Activated CD4-positive, alpha-beta T cell treated with anti-CD3 and anti-CD28 coated beads for 1 hour (primary cell): ENCODE measurements at places on chromosomes 1 and 21.
A peak's percentile ranks its signal among the peaks of the same experiment; 100 is the strongest.

- no peak for DNase-seq
Observed at GRCh38 chr1:241789061-241789460, 58.9 kb upstream of the EXO1 start.

DNA sequence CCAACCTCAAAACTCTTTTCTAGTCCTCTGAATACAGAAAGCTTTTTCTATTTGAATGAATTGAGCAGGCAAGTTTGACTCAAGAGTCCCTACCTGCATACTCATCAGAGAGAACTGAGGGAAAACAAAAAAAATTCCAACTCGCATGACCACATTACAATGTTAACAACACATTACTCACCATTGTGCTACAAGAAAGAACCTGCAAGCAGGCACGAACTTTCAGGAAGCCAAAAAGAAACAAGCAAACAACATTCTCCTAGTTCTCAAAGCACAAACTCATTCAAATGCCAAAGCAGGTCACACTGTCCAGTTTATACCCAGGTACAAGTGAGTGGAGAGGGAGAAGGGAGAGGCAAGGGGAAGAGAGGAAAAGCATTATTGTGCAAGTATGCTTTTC, 14.6 kb downstream of the OTUD7B start:
- DNase-seq: no peak

- DNase-seq: no peak
Observed at GRCh38 chr1:31674626-31675025, 29.2 kb downstream of the COL16A1 start.

GRCh38 chr1:227934476-227935313, 13.0 kb downstream of the WNT9A start:
- peak; percentile 22 for DNase-seq

DNA sequence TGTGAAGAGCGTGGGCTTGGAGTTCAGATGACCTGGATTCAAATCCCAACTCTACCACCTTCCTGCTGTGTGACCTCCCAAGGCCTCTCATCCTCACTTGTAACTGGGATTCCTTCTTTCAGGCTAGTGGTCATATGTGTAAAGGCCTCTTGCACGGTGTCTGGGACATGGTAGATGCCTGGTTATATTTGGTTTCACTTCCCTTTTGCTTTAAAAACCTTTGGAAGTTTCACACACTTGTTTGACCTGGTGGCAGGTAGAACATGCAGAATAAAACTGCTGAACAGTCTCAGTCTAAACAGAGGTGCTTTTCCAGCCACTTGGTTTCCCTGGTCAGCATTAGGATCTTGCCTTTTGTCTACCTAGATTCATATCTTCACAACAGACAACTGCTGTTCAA, 37.0 kb upstream of the RCAN3 start:
- DNase-seq: no peak

- no peak for DNase-seq
Observed at GRCh38 chr21:36584980-36585940, 105.3 kb upstream of the CLDN14 start.

DNA sequence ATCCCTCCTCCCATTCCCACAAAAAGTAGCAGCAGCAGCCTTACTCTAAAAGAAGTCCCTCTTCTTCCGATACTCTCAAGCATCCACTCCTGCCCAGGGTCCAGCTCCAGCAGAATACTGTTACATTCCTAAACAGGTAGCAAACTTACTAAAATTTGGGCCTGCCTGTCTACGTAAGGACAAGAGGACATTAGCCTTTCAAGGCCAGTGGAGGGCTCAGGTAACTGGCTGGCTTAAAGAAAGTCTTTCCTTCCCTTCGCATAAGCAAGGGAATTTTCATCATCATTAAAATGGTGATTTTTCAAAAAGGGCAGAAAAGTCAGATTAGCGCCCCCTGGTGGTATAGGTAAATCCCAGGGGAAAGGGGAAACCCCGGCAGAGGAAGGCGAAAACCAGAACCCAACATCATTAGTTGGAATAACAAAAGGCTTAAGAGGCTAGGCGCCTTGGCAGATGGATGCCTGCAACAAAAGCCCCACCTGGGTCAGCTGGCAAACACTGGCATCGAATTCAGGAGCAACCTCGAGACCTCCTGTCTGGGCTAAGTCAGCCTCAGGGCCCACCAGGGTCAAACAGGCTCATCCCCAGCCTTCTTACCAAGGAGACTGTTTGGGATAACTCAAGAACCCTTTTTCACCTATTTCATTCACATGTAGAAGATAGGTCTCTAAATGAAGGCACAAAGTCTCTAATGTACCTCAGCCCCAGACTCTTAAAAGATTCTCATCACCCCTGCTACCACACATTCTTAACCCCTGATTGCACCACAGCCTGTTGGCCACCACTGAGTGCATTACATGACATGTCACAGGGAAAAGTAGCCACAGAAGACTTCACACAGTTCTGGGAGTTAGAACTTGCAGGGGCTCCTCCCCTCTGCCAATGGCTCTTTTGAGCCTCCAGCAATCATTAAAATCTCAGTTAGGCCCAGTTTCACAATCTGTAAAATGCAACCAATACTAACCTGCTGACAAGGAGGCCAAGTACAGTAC, 36.7 kb downstream of the ERI3 start:
- DNase-seq: peak; percentile 13

GRCh38 chr1:4594286-4594991, 60.0 kb upstream of the AJAP1 start:
- DNase-seq: no peak

DNA sequence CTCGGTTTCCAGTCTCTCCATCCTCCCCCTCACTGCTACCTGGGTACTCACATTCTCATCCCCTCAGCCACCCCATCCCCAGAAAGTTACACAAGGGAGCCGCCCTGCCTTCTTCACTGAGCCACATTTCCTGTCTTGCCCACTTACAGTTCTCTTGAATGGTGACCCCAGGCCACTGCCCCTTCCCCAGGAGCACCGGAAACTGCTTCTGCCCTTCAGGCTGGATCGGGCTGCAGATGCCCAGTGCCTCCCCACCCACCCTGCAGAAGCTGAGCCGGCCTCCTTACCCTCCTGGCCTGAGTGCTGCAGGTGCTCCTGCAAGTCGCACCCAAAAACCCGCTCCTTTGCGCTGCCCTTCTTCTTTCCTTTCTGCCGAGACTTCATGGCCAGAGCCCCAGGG, 450 bp downstream of the ARHGAP30 start:
- no peak for DNase-seq

- DNase-seq: no peak
Observed at GRCh38 chr1:116150368-116150767, 39.2 kb downstream of the MAB21L3 start.

GRCh38 chr1:115182012-115182715, 92.9 kb upstream of the TSPAN2 start:
- DNase-seq: no peak

DNA sequence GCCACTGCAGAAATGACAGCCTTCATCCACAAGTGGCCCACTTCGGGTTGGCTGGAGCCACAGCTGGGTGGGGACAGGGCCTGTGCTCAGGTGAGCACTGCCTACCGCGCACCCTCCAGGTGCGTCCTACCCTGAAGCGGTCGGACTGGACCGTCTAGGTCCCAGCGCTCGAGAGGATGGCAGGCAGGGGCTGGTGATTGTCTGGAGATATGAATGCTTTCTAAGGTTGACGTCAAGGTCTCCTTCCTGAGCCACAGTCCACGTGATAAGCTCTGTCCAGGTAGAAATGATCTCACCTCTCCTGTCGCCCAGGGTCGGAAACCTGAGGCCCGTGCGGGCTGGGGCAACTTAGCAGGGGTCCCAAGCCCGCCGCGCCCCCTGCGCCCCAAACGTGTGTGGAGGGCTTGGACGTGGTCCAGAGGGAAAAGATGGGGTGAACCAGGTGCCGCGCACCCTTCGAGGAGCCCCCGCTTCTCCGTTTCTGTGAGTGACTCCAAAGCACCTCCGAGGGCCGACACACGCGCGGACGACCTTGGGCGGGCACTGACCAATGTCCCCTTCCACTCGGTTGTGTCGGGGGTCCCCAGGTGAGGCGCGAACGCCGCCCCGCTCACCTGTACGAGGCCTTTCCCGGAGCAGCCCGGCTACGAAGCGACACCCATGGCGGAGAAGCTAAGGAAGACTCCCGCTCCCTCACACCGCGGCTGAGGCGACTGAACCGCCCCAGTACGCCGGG, 853 bp upstream of the DOP1B start:
- DNase-seq: no peak

DNA sequence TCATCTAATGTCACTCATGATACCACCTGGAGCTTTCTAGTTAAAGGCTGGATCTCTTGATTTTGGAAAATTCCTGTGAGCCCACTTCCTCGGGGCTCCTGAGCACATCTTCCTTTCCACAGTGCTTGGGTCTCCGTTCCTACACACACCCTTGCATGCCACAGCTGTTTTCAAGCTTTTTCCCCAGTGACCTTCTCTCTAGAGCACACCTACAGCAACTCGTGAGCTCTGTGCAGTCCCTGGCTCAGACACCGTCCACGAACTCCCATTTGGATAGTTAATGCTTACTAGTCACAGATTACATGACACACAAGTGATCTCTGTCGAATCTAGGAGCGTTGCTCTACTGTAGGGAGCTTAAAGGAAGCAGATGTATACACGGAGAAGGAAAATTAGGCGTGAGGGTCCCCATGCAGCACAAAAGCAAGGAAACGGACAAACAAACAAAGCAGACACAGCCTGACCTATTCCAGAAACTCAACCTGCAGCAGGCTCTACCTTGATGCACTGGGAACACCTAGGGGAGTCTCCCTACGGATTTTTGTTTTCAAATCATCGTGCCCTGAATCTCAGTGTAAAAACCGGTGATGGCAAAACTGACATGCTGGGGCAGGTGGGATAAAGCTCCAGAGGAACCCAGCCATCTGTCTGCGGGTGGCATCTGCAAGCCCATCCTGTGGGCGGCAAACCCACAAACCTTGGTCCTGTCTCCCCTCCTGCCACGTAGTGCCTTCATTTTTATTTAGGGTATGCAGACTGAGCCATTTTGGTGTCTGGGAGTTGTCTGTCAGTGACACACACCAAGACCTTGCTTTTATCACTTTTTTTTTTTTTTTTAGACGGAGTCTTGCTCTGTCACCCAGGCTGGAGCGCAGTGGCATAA, 177.8 kb downstream of the RUNX1 start:
- DNase-seq: no peak

DNA sequence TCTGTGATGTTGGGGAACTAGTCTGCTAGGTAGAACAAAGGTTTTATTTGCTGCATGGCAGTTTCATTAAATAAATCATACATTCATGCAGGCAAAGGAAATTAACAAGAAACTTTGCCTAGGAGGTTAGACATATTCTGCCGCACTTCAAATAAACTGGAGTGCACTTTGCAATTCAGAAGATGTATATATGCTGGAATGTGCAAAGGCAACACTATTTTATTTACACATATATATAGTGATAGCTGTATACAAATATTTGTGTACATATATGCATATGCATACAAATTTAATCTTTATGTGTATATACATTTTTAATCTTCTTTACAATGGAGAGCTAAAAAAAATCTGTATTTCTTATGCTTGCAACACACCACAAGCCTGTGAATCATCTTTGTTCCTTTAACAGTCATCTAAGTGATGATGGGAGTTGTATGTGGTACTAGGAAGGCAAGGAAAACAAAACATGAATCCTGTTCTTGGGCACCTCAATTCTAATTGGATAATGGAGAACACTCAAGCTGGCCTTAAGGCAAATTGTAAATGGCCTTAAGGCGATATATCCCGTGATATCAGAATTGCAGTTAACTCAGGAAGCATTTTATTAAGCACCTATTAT, 605.8 kb upstream of the CAMK1G start:
- DNase-seq: no peak

- no peak for DNase-seq
Observed at GRCh38 chr1:114610546-114611245, 29.3 kb upstream of the BCAS2 start.

GRCh38 chr1:203136409-203137042, 9.0 kb downstream of the ADORA1 start:
- DNase-seq: no peak
